T-helper 22 cell (primary cell): ENCODE measurements at places on chromosomes 16 and 17.

GRCh38 chr16:78128913-78129312 is 29.5 kb downstream of the WWOX start:
- no peak for DNase-seq

DNA sequence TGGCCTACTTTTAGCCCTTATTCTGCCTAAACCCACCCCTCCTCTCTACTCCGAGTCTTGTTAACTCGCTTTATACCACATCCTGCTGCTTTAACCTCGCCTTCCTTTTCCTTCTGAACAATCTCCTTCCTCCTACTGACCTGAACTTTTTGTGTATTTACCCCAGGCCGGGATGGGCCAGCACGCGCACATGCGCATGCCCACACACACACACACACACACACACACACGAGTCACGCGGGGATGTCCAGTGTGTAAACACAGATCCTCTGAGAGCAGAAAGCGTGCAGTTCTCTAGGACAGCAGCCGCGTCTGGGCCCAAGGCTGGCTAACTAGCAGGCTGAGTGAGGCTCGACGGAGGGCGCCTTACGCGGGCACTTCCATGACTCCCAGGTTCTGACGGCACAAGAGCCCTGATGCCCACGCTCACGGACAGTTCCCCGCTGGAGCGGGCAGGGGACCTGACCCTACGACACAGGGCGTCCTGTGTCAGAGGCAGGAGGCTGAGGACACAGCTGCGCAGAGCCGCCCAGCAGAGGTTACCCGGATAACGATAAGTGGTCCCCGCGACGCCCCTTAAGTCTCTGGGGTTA is 610 bp downstream of the PIK3R5 start:
- peak; percentile 19 for DNase-seq

DNA sequence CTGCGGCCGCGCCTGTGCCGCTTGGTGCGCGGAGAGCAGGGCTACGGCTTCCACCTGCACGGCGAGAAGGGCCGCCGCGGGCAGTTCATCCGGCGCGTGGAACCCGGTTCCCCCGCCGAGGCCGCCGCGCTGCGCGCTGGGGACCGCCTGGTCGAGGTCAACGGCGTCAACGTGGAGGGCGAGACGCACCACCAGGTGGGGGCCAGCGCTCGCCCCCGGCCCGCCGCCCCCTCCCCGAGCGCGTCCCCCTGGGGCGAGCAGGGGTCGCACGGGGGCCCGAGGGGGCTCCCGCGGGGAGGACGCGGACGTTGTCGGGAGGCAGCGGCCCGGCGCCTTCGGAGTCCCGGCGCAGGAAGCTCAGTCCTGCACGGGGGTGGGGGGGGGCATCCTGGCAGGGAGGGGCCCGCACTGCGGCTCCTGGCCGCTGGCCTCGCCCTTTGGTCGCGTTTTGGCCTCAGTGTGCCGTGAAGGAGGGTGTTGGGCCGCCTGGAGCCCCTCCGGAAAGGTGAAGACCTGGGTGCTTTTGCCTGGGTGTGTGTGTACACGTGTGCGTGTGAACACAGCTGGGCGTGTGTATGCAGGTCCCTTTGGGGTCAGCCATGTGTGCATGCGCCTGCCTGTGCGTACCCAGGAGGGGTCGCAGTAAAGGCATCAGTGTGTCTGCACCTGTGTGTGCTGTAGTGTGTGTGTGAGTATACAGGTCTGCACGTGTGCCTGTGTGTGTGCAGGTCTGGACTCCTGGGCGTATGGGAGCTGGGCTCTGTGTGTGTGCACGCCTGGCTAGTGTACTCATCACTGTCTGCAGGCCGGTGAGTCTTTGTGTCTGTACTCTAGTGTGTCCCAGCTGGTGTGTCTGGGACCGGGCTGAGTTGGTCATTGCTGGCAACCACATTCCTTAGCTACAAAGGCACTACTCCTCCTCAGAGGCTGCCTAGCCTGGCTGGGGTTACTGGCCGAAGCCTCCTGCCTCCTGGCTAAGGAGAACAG is 615 bp downstream of the NHERF2 start:
- no peak for DNase-seq

GRCh38 chr16:24876231-24876630 is 30.5 kb downstream of the SLC5A11 start:
- DNase-seq = no peak

DNA sequence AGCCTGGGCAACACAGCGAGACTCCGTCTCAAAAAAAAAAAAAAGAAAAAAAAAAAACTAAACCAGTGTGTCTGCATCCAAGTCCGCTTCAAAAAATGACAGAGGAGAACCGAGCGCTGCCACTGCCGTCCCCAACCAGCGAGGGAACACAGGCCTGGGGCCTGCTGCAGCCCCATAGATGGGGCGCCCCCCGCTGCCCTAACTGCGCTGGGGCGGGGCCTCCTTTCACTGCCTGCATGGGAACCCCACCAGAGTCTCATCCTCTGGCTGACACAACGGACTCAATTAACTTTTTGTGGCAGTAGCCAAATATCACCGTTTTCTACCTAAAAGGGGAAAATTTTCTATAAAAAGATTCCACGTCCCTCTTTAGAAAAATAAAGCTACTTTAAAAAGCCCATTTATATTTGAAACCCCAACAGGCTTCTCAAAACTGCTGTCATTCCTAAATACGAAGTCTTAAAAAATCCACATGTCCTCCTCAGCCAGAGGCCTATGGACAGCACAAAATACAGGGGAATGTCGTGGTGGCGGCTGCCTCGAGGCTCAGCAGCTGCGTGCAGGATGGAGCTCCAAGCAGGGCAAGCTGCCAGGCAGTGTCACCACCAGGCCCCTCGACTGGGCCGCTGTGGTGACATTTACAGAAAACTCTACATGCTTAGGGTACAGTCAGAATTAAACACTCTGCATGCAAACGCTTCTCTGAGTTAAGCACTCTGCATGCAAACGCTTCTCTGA is 30.3 kb downstream of the KLHDC4 start:
- DNase-seq = no peak

- DNase-seq = no peak
Observed at GRCh38 chr17:30379303-30379902, 676 bp downstream of the CPD start.

- DNase-seq = no peak
Observed at GRCh38 chr17:72338847-72339790, 218.3 kb downstream of the SOX9 start.

GRCh38 chr17:55154101-55154500 is 110.7 kb upstream of the HLF start:
- DNase-seq = no peak

- DNase-seq = no peak
Observed at GRCh38 chr16:53626161-53626560, 77.5 kb downstream of the RPGRIP1L start.

DNA sequence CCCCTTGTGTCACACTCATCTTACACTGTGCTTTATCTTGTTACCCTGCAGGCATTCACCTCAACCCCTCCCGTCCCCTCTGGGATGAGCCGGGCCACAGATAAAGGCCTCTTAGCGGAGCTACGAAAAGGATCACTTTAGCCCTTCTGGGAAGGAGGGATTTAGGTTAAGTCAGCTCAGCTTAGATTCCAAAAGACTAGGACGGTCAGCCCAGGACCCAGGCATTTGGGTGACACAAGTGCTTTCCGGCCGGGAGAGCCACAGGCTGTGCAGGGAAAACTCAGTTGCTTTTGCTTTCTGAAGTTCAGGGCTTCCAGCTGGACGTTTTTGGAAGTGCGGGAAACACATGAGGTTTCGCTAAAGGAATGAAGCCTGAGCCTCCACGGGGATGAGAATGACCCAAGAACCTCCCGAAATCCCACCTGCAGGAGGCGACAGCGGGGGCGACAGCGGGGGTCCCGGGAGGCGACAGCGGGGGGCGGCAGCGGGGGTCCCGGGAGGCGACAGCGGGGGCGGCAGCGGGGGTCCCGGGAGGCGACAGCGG is 11.6 kb upstream of the METRNL start:
- no peak for DNase-seq

GRCh38 chr17:80030730-80031410 is 4.8 kb downstream of the TBC1D16 start:
- DNase-seq = no peak

DNA sequence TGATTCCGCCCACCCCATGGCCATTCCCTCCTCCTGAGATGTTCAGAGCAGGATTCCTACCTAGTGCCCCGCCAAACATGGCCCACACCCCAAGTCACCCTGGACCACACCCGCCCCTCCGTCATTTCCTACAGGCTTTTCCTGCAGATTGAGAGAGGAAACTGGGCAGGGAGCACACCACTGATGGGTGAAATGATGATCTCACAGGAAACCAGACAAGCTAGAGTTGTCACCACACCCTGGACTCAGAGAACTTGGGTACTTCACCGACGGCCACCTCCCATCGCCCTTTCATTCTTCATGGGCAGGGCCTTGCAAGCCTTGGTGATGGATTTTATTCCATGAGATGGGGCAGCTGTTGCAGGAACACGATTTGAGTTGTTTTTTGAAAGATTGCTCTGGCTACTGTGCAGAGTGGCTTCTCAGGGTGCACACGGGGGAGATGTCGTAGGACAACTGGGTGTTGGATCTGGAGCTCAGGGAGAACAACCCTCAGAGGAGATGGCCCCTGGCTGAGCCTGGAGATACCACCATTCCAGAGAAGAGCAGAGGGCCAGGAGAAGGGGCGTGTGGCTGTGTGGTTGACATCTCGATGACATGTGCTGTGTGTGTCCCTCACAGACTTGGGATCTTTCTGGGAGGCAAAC is 7.4 kb upstream of the B9D1 start:
- peak; percentile 12 for DNase-seq
